ENCODE measurements at places on chromosomes 7 and 10. TPM values are rescaled to one million over a fixed set of nuclear protein-coding genes. Genes with fewer than 3 reads are reported as not detected.
A peak's percentile ranks its signal among the peaks of the same experiment; 100 is the strongest.

KIF11 gene
- total RNA-seq = 1.3 TPM

RSPH10B2 gene
- not detected for total RNA-seq

PNLIP gene
- under 0.01 TPM for total RNA-seq

SPDYE2B gene
- not detected for total RNA-seq

- DNase-seq = peak; percentile 95
Observed at GRCh38 chr7:34365011-34365410, 293.0 kb upstream of the NPSR1 start.

DNA sequence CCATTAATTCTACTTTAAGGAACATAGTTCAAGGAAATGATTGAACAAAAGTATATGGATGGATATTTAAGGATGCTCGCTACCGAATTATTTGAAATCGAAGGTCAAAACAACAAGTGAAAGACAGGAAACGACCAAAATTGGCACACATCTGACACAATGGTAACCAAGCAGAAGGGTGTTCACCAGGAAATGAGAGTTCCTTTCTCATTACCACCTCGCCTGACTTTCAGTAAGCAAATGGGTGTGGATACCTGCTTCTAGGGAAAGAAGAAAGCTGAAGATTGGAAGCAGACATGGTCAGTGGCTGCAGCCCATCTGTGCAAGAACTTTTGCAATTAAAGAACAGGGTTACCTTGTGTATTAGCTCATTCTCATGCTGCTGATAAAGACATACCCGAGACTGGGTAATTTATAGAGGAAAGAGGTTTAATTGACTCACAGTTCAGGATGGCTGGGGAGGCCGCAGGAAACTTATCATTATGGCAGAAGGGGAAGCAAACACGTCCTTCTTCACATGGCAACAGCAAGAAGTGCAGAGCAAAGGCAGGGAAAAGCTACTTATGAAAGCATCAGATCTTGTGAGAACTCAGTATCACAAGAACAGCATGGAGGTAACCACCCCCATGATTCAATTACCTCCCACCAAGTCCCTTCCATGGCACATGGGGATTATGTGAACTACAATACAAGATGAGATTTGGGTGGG is 6.2 kb upstream of the TMEM273 start:
- no peak for DNase-seq

- DNase-seq = peak; percentile 76
Observed at GRCh38 chr10:132065491-132066105, at the start of gene JAKMIP3. Gene JAKMIP3 (plus strand): TSS chr10:132065946. CDS start chr10:132104809, 38,863 bp downstream.

DNA sequence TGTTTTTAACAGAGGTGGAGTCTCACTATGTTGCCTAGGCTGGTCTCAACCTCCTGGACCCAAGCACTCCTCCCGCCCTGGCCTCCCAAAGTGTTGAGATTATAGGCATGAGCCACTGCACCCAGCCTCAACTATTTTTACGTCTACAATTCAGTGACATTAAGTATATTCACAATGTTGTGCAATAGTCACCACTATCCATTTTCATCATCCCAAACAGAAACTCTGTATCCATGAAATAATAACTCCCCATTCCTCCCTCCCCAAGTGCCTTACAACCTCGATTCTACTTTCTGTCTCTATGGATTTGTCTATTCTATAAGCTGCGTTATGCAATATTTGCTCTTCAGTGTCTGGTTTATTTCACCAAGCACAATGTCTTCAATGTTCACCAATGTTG is 20.3 kb upstream of the ZNRF2 start:
- no peak for DNase-seq

- no peak for DNase-seq
Observed at GRCh38 chr7:130387628-130388403, 7.5 kb downstream of the CPA1 start.

GRCh38 chr10:31584098-31584631 is 265.1 kb downstream of the ZEB1 start:
- DNase-seq = no peak

- DNase-seq = peak; percentile 67
Observed at GRCh38 chr10:31116226-31116625, 84.6 kb upstream of the ZNF438 start.

- DNase-seq = peak; percentile 23
Observed at GRCh38 chr10:30877111-30877510, 154.6 kb downstream of the ZNF438 start.

GRCh38 chr7:45610019-45610418 is 35.9 kb downstream of the ADCY1 start:
- DNase-seq = no peak

DNA sequence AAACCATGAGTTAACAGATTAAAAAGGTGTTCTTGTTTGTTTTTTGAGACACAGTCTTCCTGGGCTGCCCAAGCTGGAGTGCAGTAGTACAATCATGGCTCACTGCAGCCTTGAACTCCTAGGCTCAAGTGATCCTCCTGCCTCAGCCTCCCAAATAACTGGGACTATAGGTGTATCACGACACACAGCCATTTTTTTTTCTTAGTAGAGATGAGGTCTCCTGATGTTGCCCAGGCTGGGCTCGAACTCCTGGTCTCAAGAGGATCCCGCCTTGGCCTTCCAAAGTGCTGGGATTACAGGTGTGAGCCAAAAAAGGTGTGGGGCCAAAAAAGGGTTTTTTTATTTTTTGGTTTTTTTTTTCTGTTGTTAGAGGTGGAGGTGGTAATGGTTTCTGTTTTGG is 29.3 kb downstream of the KMT2C start:
- DNase-seq = no peak

DNA sequence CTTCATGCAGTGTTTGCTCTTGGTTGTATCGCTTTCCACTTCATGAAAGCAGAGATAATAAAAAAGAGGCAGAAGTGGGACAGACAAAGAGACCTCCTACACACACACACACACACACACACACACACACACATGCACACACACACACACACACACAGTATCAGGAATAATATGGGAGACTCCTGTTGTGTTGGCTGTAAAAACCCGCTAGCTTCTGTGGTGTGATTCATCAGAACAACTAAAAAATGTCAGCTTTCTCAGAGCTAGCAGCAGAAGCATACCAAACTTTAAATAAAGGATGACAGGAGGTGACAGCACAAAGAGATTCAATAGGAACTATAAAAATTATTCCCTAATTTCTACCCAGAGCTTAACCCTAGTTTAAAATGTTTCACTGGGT is 148.2 kb upstream of the LRRTM3 start:
- DNase-seq = no peak

All from bronchial epithelial cell (primary cell).